ENCODE measurements at places on chromosomes 7 and 10.
A peak's percentile ranks its signal among the peaks of the same experiment; 100 is the strongest.

- DNase-seq = no peak
Measured at GRCh38 chr10:133528845-133529575, 1.8 kb downstream of the CYP2E1 start.

GRCh38 chr10:133143200-133143533 lies 16.9 kb upstream of the KNDC1 start:
- DNase-seq = no peak

DNA sequence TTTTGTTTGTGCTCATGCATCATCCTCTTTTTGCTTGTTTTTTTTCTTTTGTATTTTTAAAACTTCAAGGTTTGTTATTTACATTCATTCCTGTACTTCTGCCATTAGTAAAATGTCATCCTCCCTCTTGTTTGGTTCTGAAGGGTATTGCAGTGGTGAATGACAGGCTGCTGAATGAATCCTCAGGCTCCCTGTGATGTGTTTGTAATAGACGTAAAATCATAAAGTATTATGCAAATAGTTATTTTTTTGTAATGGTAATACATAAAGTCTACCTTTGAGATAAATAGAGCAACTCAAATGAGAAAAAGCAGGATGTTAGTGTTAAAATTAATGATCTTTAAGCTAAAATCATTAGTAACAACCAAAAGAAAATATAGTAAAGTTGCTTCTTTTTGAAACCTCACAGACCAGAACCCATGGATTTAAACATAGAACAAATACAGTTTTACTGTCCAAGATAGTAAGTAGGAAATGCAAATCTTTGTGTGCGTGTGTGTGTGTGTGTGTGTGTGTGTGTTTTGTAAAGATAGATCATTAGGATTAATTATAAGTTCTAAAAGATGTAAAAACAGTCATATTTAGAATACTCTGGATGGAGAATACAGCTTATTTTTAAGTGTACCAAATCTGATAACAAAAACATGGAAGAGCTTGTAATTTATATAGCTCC lies 4.5 kb downstream of the GLCCI1 start:
- DNase-seq = no peak

GRCh38 chr10:124048371-124049290 lies 44.8 kb downstream of the CHST15 start:
- DNase-seq = no peak

- no peak for DNase-seq
Measured at GRCh38 chr10:110212119-110213006, 5.0 kb downstream of the MXI1 start.

- no peak for DNase-seq
Measured at GRCh38 chr10:4330636-4331035, 495.4 kb upstream of the AKR1E2 start.

GRCh38 chr7:151936207-151936606 lies 20.0 kb upstream of the GALNTL5 start:
- no peak for DNase-seq

DNA sequence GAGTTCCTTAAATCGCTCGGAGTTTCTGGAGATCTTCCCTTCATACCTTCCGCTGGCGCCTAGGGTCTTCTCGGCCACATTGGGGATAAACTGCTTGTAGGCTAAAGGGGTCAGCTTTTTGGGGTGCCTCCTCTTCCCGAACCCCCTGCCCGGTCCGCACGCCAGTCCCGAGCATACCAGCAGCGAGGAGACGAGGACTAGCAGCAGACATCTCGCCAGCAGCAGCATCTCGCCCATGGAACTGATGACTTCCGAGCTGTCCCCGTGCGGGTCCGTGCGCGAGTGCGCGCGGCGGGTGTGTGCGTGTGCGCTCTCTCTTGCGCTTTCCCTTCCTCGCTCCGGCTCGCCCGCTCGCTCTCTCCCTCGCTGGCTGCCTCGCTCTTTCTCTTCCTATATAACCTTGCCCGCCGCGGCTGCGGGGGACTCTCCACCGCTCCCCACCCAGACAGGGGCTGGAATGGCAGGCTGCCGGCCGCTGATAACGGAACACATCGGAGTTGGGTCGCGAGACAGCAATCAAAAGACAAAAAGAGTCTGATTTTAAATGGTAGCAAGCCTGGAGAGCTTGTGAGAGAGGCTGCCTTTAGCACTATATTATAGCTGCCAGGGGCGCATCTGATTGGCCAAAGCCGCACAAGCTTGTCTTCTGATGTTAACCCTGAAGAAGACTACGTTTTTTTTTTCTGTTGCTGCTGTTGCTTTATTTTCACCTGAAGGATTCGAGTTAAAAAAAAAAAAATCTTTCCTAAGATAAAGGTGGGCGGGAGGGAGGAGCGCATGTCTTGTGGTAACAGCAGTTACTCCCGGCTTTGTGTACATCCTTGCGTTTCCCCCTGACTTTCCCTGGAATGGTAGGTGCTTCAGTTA lies at the start of gene SHH:
Gene SHH, minus strand, starts transcription at position 569 of the 867 bp plus-strand sequence. Its CDS starts 341 bp downstream, at position 228.
- DNase-seq = no peak

DNA sequence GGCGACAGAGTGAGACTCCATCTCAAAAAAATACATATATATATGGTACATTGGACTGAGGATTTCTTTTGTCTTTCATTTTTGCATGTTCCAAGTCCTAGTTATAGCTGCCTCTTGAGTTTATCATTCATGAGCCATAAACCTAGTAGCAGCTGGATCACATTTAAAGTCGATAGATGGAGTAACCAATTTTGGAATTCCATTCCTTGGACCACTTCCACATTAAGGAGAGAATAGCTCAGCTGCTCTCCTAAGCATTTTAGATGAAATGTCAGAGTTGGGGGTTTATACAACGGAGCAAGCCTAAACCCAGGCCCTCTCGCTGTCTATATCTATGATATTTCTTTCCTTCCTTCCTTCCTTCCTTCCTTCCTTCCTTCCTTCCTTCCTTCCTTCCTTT lies 141.2 kb downstream of the LYZL1 start:
- peak; percentile 93 for DNase-seq

DNA sequence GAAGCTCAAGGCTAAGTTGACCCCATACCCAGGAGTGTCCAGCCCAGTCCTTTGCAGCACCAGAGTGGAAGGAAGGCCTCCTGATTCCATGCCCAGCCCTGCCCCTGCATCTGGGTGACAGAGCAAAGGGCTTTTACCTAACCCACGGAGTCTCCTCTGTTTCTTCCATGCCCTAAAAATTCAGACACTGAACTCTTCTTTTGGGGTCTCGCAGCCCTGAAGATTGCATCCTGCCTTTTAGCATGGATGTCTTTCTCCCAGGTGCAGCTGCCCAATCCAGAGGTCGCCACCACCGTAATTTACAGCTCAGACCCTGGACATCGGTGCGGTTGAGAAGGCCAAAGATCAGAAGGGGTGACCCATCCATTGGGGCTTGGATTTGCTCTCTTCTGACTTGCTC lies 50.8 kb downstream of the CXCL12 start:
- no peak for DNase-seq

GRCh38 chr7:18824157-18824556 lies 293.3 kb downstream of the TWIST1 start:
- DNase-seq = no peak

- no peak for DNase-seq
Measured at GRCh38 chr7:92680442-92680841, 90.3 kb upstream of the FAM133B start.

DNA sequence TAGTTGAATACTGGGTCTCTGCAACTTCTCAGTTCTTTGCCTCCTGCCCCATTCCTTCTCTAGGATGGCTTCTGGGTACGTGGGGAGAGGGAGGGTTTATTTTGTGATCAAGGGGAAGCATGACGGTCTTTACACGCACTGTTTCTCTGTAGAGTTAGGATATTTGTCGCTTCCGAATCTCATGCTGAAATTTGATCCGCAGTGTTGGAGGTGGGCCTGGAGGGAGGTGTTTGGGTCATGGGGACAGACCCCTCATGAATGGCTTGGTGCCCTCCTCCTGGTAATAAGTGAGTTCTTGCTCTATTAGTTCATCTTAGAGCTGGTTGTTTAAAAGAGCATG lies 311.2 kb downstream of the GALNT17 start:
- DNase-seq = no peak

GRCh38 chr10:17523917-17524316 lies 69.5 kb upstream of the ST8SIA6 start:
- no peak for DNase-seq

GRCh38 chr10:51524041-51524440 lies 175.4 kb downstream of the CSTF2T start:
- no peak for DNase-seq

- DNase-seq = no peak
Measured at GRCh38 chr10:120387326-120387725, 69.7 kb upstream of the PLPP4 start.

DNA sequence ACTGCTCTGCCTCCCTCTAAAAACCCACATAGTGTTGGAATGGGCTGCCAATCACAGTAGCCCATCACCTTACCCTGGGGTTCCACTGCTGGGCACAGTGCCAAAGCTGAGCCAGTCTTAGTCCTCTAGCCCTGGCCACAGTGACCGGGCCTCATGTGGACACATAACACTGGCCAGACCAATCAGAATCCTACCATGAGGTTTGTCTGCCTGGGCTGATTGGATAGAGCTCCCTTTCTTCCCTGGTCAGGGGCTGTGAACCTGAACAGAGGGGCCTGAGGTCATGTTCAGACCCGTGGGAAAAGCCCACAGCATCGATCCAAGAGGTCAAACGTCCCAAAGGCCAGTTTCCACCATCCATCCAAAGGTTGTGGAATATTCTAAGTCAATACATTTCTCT lies 6.1 kb downstream of the DLG5 start:
- no peak for DNase-seq

GRCh38 chr7:3561932-3562331 lies 260.9 kb downstream of the SDK1 start:
- no peak for DNase-seq

DNA sequence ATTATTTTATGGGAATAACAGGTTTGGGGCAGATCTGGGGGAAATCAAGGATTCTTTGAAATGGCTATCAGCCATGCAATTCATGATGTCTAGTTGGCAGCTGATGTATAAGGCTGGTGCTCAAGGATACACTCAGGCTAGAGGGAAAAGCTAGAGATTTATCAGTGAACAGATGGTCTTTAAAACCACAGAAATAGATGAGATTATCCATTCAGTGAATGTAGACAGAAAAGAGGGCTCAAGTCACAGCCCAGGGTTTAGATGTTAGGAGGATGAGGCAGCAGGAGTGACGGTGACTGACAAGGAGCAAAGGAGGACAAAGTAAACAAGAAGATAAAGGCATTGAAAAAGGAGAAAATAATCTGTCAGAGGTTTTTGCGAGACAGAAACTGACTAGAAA lies 238.7 kb downstream of the CDK14 start:
- no peak for DNase-seq

DNA sequence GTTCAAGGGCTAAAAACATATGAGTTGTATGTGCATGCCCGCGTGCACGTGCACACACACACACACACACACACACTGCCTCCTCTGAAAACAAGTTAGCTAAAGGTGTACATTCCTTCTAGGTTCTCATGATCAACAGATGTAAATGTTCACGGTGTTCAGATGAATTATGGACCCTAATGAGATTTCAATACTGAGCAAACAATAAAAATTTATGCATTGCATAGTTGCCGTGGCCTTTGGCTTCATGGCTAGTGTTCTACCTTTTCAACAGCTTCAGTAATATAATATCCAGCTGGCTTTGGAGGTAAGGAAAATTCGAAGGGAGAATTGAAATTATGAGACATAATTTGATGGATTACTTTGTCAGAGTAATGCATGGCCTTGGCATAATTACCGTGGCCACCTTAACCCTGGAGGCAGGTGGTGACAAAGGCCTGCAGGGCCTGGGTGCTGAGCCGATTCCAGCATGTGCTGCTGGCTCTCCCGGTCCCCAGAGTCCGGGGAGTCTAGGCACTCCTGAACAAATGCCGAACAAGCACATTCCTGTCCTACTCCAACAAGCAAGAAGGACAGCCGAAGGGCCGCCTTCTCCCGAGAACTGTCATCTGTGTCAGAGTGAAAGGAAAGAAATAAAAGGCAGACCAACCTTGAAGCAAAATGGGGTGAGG lies 166.6 kb upstream of the TCF7L2 start:
- no peak for DNase-seq

DNA sequence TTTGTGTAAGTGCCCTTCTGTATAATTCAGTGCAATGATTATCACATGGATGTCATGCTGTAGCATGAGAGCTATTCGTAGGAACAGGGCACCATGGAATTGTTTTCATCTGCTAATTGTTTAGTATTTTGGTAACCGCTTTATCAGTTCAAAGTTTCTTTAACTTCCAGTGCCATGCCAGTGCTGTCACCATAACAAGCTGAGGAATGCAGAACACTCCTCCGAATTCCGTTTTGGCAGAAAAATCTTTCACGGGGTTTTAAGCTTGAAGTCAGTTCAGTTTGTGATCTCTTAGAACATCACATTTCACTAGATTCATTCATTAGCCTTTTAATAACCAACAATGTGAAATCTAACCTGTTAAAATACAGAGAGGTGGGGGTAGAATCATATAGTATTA lies 117.2 kb upstream of the SEMA3C start:
- no peak for DNase-seq

- no peak for DNase-seq
Measured at GRCh38 chr10:35463878-35464277, 127.6 kb downstream of the CCNY start.

- no peak for DNase-seq
Measured at GRCh38 chr7:80480566-80480965, 31.3 kb downstream of the GNAT3 start.

GRCh38 chr10:70568781-70569495 lies 33.6 kb downstream of the PRF1 start:
- DNase-seq = no peak

DNA sequence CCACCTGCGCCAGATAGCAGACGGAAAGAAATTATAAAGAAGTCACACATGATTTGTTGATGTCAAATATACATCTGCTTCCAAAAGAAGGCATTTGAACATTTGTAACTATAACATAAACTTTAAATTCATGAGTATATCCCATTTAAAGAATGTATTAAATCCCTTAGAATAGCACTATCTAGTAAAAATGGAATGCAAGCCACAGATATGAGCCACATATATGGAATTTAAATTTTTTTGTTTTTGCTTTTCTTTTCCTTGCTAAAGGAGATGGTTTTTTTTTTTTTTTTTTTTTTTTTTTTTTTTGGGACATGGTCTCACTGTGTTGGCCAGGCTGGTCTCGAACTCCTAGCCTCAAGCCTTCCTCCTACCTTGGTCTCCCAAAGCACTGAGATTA lies 730.8 kb downstream of the PHTF2 start:
- no peak for DNase-seq

GRCh38 chr10:3068968-3069737 lies 1.8 kb downstream of the PFKP start:
- no peak for DNase-seq

- DNase-seq = no peak
Measured at GRCh38 chr10:31749981-31750840, 178.4 kb downstream of the ARHGAP12 start.

DNA sequence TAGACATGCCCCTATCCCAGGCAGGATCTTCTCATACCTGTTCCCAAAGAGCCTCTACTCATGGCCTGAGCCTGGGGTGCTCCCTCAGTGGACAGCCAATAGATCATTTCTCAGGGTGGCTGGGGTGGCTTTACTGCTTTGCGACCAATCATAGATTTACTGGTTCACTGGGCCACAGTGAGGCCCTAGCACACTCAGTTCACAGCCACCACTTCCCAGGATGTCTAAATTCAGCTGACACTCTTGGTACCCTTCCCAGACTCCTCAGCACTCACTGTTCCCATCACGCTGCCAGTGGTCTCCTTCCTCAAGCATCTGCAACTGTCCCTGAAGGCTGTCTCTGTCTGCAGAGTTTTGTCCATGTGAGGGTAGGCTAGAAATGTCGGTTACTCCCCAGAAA lies 50.6 kb downstream of the ARHGAP22 start:
- DNase-seq = no peak

Data from SK-N-MC (cell line).